ENCODE measurements at places on chromosomes 13 and 19. TPM values are rescaled to one million over a fixed set of nuclear protein-coding genes. Genes with fewer than 3 reads are reported as not detected.

Gene ZNF154
- total RNA-seq = 6.7 TPM

Gene KIR3DL2
- total RNA-seq = not detected

Gene MCF2L
- total RNA-seq = 10.7 TPM

Gene PGLYRP2
- not detected for total RNA-seq

Gene ZNF439
- 6.0 TPM for total RNA-seq

Gene ZNF846
- 6.1 TPM for total RNA-seq

Gene ZFP82
- total RNA-seq = 5.2 TPM

All from activated naive CD8-positive, alpha-beta T cell treated with anti-CD3 and anti-CD28 coated beads for 36 hours (primary cell).